Activated T-cell treated with anti-CD3 and anti-CD28 coated beads, Interleukin-2, amount 50 U/mL, for 48 hours (primary cell): ENCODE measurements at places on chromosomes 5 and 9.

DNA sequence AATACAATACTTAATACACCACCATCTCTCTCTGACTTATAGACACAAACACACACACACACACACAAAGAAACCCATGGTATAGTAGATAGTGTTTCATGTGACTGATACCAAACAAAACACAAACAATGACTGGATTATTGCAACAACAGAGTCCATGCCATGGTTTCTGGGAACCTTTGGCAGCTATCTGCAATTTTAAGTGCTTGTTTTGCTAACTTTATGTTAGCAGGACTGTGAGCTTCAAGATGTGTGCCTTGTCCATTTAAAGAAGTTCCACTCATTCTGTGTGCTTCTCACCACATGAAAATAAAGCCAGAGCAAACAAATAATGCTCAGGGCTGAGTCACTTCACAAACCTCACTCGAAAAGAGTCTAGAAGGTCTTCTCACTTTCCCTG is 15.1 kb upstream of the LURAP1L start:
- no peak for DNase-seq

DNA sequence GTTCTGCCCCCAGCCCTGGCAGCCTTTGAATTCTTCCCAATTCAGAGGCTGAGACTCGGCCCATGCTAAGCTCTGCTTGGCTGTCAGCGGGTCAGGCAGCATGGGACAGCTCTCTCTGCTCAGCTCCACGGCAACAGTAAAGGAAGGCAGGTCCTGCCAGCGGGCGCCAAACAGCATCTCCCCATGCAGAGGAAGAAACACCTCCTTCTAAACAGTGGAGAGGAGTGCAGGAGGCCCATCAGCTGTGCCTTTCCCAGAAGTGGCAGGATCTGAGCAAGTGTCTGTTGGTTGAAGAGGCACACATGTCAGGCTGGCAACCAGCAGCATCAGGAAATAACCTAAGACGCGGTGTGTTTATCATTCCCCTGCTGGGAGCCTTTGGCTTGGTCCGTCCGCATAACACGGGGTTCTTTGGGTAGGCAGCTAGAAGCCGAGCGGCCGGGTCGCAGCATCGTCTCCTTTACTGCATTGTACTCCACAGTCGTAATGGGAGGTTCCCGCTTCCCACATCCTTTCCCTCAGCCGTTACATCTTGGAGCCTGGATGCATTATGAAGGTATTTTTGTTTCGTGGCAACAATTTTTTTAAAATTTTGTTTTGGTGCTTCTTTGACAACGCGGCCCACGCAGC is 42.7 kb upstream of the NCS1 start:
- DNase-seq = peak; percentile 68

DNA sequence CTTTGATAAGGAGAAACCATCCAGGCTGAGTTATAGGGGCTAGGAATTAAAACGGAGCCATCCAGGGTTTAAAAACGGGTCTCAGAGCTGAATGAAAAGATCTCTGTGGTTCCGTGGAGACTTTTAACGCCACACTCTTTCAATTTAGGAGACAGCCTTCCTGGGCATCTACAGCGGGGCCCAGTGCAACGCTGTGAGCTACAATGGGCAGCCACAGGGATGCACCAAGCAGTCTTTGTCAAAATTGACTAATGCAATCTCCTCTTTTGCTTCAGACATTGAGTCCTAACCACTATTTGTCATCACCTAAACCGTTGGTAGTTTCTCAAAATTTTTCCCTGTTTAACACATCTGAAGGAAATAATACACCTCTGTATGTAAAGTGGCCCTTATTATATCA is 96.6 kb upstream of the ABCA1 start:
- no peak for DNase-seq

DNA sequence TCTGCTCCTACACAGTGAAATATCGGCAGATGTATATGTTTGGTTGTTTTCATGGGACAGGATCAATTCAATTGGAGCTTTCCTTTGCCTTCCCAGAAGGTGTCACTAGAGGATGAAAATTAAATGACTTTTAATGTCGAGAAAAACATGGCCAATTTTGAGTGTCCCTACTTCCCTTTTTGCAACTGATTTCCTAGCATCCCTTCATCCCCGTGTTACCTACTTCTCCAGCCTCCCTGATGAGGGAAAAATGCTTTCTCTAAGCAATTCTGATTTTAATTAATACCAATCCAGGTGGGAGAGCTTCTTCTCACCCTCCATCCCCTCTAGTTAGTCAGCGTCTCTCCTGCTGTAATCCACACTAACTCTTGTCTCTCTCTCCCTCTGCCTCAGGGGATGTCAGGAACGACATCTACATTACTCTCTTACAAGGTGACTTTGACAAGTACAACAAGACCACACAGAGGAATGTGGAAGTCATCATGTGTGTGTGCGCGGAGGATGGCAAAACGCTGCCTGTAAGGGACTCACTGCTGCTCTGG is 64.9 kb downstream of the DOCK2 start:
- DNase-seq = no peak

DNA sequence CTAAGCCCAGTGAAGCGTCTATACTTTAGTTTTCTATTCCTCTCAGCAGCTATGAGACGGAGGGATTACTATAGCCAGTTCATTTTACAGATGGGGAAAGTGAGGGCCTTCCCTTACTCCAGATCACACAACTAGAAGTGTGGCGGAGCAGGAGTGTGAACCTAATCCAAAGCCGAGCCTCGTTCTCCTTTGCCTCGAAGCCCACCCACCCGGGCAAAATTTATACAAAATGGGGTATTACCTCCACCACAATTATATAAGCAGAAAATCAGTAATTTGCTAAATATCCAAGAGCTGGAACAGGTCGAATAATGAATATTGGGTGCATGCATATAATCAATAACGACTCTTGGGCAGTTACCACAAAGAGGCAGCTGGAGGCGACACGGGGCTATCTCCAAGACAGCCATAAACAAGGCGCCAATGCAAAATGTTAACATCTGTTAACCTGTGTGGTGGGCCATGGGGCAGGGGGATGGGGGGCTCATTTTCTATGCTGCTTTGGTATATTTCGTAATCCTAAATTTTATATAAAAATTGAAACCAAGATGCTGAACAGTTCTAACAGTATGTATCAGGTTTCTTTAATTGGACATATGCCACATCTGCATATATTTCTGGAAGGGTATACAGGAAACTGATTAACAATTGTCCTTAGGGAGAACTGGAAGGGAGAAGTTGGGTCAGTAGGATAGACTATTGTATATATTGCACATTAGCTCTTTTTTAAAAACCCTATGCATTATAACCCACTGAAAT is 1.2 kb upstream of the RNF44 start:
- no peak for DNase-seq

DNA sequence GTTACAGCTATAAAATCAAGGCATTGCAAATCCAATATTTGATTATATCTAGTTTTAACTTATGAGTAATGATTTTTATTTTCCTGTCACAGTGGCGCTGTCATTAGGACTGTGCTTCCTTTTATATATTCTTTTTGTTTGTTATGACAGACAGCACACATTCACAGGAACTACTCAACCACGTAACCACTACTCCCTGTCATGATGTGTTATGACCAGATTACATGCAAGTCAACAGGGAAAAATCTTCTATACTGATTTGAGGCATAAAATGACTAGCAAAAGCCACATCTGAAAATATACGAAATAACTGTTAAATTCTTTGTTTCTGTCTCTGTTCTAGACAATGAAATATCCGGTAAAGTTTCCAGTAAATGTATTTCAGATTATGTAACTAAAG is 25.4 kb downstream of the SREK1 start:
- no peak for DNase-seq
